ENCODE measurements at places on chromosomes 7 and 10.
A peak's percentile ranks its signal among the peaks of the same experiment; 100 is the strongest.

- DNase-seq = peak; percentile 13
These were observed 22.2 kb downstream of the LIPK start for GRCh38 chr10:88728107-88728763.

GRCh38 chr7:44216521-44217222, 15.9 kb downstream of the YKT6 start:
- no peak for DNase-seq

DNA sequence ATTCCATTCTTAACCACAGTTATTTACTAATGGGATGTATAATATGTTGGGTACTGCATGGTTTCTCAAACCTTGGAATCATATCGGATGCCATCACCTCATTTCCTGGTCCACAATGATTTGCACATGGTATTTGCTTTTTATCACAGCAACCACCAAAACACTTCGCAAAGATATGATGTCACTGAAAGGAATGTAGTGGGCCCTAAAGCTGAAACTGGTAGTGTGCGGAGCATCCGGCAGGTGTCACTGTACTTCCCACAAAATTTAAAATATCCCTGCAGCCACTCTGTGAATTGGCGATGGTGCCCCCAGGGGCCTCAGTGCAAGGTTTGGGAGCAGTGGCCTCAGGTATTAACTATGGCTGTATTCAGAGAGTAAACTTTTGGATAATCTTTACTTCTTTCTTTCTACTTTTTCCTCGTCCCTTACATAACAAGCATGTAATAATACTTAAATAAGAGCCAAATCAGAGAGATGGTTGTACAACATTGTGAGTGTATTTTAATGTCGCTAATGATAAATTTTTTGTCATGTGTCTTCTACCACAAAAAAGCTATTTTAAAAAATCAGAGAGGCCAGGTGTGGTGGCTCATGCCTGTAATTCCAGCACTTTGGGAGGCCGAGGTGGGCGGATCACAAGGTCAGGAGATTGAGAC, 66.2 kb downstream of the FAM241B start:
- DNase-seq = peak; percentile 91

DNA sequence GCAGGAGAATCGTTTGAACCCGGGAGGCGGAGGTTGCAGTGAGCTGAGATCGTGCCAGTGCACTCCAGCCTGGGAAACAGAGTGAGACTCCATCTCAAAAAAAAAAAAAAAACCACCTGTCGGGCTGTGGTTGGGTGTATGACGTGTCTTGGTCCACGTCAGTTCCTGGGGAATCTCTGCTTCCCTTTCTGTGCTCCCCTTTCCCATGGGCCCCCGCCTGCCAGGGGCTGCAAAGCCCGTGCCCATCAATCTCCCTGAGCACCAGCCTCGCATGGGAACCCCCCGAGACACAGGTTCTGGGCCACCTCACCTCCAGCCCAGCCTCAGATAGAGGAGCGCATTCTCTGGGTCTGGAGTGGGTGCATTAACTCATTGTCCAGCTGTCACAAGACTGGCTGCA, 2.3 kb upstream of the SH2B2 start:
- no peak for DNase-seq

DNA sequence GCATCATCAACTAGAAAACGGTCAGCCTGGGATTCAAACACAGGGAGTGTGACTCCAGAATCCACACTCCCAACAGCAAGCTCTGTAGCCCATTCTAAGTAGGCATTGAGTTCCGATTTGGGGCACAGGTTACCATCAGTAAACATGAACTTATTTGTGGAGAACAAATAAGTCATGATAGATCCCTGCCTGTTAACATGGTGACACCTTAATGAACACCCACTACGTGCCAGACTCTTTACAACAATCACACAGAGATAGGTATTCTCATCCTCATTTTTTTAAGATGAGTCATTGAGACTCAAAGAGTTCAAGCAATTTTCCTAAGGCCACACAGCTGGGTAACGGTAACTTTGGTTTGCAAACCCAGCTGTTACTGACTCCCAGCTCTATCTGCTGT, 91.5 kb downstream of the LYZL2 start:
- peak; percentile 47 for DNase-seq

DNA sequence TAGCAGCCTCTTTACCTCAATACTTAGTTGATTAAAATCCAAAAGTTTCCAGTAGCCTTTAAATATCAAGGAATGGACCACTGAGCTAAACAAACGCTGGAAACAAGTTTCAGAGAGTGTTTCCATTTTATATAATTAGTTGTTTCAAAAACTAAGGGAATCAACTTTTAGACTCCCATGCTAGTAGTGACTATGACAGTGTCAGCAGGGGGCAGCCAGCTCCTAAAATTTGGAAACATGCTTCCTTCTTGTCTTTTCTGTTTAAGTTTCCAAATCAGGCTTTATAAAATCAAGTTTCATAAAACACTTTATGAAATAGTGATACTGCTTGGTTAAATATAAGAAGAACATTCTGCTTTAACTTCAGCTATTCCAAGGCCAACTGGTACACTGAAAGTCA, 138.2 kb upstream of the TMEM229A start:
- peak; percentile 9 for DNase-seq

GRCh38 chr7:28520074-28521015, 108.0 kb downstream of the CREB5 start:
- no peak for DNase-seq

DNA sequence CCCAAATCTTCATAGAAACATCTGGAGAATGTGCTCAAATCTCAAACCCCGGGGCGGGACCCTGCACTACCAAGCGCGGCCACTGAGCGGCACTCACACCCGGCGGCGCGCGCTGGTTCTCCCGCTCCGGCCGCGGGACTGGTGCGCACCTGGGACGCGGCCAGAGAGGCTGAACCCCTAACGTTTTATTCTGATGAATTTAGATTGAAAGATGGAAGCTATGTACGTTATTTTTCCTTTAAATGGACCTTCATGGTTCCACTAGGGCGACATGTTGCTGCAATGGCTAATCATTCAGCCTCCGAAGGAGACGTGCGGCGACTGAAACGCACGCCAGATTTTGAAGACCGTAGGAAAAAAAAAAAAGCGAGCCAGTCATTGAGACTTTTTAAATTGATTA, 107.0 kb upstream of the INSIG1 start:
- peak; percentile 56 for DNase-seq

DNA sequence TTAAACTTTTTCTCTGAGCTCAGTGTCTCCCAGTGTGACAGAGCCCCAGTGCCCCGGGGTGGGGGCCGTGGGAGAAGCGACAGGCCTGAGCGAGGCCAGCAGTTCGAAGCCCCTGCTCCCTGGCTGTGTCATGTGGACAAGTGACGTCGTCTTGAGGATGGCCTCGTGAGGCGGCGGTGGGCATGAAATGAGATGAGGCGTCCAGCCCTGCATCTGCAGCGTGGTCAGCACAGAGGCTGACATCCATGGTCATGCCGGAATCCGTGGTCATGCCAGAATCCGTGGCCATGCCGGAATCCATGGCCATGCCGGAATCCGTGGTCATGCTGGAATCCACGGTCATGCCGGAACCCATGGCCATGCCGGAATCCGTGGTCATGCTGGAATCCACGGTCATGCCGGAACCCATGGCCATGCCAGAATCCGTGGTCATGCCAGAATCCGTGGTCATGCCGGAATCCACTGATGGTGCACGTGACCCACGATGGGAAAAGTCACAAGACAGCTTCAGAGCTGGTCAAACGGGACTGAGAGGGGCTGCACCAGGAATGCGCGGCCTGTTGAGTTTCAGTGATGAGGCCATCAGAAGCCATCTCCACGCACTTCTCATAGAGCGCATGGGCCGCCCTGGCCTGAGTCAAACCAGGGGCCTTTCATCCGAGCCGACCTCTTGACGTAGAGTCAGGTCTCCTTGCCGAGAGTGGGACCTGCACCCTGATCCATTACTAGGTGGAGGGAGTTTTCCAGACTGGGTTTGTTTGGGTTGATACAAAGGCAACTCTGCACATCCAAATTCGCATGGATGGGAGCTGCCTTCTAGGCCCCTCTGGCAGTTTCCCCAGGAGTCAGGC, 342.5 kb downstream of the PTPRN2 start:
- DNase-seq = no peak

DNA sequence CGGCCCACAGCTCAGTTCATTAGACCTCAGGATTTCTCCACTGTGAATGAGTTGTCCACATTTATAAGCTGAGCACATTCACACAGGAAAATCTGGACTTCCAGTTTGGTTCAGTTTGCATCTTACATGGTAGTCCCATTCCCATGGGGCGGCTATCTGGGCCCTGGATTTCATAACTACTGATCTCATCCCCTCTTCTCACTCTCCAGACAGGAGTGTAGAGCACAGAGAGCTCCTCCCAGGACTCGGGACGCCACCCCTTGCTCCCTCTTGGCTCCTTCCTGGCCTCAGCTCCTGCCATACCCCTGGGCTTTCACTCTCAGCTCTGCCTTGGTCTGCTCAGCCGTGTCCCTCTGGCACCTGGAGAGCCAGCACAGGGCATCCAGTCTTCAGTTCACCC, 117.6 kb upstream of the TCERG1L start:
- DNase-seq = no peak

GRCh38 chr10:43046288-43046991, 30.4 kb upstream of the RET start:
- DNase-seq = no peak

DNA sequence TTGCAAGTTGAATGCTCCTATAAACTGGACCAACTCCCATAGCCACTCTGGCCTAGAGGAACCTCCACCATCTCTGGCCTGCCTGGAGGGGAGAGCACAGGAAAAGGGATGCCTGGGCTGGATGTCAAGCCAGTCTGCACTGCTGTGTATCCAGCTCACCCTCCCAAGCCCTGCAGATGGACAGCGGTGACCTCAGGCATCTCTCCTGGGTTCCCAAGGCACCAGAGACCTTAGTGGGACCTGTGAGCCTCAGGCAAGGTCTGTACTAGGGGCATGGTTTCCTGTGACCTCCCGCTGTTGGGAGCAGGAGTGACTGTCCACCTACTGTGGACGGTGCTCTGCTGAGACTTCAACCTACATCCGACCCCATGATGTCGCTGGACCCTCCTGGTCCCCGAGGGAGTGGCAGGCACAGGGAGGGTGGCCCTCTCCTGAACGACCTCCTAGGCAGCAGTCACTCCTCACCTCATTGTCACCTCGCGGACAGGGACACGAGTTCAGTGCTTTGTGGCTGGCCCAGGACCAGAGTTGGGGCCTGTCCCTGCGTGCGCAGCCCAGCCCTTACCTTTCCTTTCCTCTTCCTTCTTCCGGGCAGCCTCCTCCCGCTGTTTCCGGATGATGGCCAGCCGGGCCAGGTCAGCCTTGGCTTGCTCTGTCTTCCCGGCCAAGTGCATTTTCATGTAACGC, 11.0 kb downstream of the PDAP1 start:
- DNase-seq = no peak

GRCh38 chr10:56928714-56929113, 567.7 kb upstream of the ZWINT start:
- no peak for DNase-seq

DNA sequence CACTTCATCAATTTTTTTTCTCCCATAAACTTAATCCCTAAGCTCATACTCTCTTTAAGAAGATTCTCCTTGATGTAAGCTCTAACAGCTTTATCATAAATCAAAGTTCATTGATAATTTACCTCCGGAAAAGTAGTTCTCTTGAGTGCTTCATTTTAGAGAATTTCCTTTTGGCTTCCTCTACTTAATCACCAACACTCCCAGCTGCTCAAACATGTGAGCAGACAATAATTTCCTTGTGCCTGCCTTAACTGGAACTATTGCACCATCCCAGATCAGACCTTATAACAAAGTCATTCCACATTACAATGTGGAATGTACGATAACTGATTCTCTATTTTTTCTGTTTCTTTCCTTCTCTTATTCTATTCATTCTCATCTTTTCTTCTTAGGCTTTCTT, 5.9 kb downstream of the FEZF1 start:
- no peak for DNase-seq

GRCh38 chr10:28586176-28586575, 53.3 kb downstream of the WAC start:
- no peak for DNase-seq

DNA sequence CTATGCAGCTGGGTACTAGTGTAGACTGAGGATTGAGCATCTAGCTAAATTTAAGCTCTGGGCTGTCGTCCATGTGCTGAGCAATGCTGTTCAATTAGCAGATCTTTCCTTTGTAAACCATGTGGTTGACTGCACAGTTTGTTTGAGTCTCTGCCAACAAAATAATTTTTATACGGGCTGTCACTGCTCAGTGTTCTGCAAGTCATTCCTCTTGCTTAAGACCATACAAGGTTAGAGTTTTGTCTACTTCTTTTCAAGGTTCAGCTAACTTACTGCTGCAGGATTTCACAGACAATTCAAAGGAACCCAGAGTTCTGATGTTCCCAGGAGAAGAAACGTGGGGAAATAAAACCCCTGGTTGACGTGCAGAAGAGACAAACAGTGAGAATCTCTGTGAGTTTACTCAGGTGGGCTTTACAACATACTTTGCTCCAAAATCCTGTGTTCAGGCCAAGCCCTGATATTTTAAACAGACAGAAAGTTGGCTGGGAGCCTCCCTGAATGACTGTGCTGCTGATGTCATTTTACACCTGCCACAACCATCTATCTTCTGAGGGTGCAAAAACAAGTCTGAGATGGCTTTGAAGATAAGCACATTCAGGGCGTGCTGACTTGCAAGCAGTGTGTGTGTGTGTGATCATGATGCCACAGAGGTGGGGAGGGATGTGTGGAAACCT, 177.1 kb upstream of the SVIL start:
- peak; percentile 67 for DNase-seq

GRCh38 chr7:3294432-3295100, 6.5 kb upstream of the SDK1 start:
- DNase-seq = no peak

DNA sequence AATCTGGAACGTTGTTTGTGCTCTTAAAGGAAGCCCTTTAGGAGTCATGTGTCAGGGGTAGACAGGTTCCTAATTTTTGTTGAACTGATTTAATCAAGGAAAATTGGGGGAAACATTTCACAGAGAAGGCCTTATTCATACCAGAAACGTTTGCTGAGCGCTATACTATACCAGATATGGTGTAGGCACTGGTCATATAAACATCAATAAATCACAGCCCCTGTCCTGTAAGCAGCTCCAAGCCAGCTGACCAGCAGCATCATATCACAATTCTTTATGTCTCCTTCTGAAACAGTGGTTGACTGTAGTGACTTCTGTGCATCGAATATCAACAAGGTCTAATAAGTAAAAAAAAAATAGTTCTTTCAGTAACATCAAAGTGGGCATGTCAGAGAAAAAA, 1.1 kb downstream of the TMEM178B start:
- DNase-seq = no peak

DNA sequence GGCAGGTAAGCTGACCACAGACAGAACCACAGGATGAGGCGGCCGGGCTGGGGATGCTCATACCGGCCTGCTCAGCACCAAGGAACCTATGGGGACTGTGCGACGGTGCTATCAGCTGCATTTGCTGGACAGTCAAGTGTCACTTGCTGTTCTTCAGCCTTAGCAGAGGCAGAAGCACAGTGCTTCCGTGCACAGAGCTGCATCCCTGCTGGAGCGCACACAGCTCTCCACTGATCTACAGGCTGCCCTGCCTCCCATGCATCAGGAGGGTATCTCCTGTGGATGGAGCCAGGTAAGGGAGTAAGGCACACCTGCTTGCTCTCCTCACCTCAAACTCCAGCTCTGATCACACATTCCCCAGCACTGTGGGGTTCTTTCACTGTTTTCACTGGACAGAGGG, 97.5 kb downstream of the TNS3 start:
- no peak for DNase-seq

- no peak for DNase-seq
These were observed 49.1 kb downstream of the KIF20B start for GRCh38 chr10:89750441-89750840.
